Activated CD4-positive, alpha-beta T cell treated with anti-CD3 and anti-CD28 coated beads, Interleukin-2, amount 10 ng/mL, durations not matched to agents 7 days and 5 days (primary cell): ENCODE measurements at places on chromosomes 13 and 19.

DNA sequence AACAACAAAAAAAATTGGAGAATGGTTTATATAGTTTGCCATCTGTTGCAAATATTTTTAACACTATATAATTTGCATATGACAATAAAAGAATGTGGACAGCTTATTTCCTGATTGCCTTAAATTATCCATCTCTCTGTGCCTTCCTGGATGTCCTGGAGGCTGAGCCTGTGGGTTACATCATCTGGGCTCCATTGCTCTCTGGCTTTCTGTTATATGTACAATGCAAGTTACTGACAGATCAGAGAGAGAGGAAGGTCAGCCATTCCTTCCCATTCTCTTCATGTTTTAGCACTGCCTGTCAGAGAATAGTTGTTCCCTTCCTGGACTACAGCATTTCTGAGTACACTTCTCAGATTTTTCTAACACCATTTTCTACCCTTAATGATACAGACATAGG lies 758.3 kb upstream of the PCDH20 start:
- no peak for DNase-seq

DNA sequence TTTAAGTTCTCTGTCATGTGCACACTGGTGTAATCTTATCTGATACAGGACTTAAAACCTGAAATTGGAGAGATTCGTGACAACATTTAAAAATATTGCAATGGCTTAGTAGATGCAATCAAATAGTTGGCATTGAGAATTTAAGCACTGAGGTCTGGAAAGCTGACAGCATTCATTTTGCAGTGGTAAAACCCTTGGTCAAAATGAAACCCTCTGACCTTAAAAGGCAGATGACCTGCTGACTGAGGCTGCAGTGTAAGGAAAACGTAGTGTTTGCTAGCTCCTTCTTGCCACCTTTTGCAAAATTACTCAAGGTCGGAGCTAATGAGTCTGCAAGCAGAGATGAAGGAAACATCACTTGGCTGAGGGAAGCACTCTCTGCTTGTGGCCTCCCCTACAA lies 150.6 kb downstream of the KCTD12 start:
- no peak for DNase-seq

DNA sequence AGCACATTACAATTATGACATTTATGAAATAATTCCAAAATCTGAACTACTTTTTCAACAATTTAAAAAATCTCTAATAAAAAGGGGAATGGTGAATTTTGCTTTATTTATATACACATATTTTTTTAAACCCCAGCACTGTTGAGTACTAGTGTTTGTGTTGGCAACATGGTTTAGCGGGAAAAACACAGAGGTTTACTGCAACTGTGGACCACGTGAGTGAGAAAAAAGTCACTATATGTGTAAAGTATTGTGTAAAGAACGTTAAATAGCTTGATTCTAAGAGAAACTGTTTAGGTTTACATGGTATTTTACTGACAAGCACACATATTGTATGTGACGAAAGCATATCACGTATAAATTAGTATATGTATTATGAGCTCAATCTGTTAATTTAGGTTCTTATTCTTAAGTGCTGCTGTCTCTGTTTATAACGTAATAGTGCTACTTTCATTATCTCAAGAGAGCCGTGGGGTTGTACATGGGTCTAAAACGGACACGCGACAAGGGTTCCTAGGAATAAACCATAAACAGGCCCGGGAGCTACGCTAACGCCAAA lies 617 bp downstream of the SKA3 start:
- DNase-seq = no peak

DNA sequence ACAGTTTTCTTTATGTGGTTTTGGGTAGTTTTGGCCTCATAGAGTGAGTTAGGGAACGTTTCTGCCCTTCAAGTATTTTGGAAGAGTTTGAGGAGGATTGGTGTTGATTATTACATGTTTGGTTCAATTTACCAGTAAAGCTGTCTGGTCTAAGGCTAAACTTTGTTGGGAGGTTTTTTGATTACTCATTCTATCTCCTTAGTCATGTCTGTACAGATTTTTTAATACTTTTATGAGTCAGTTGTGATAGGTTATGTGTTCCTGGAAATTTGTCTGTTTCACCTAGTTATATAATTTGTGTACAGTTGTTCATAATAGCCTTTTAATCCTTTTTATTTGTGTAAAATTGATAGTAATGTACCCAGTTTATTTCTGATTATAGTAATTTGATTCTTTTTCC lies 20.4 kb downstream of the RNF17 start:
- DNase-seq = no peak
